ENCODE measurements at places on chromosomes 3 and 15.
A peak's percentile ranks its signal among the peaks of the same experiment; 100 is the strongest.

DNA sequence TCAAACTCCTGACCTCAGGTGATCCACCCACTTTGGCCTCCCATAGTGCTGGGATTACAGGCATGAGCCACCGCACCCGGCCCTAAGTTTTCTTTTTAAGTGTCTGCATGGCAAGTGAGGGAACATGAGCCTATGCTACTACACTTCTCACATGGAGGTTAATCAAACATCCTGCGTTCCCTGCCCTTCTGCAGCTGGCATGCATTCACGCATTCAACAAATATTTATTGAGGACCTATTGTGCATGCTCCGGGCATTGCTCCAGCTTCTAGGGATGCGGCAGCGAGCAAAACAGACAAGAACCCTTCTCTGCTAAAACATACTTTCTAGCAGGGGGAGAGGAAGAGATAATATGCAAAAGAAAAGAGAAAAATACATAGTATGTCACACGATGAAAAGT lies 42.6 kb upstream of the ACKR4 start:
- peak; percentile 62 for DNase-seq

DNA sequence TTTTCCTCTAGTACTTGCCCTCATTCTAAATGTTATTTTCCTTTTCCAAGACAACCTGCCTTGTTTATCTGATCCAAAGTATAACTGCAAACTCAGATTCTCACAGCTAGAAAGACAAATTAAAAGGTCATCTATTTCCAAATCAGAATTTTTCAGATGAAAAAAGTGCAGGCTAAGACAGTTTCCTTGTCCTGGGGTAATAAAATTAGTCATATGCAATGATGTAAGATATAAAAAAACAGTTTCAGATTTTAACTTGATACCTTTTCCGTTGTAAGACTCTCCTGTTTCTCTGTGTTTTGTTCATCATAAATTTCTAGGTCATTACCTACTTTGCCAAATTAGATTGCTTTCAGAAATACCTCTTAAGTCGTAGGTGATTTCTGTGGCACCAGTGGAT lies 238.4 kb upstream of the PEX5L start:
- DNase-seq, result no peak

DNA sequence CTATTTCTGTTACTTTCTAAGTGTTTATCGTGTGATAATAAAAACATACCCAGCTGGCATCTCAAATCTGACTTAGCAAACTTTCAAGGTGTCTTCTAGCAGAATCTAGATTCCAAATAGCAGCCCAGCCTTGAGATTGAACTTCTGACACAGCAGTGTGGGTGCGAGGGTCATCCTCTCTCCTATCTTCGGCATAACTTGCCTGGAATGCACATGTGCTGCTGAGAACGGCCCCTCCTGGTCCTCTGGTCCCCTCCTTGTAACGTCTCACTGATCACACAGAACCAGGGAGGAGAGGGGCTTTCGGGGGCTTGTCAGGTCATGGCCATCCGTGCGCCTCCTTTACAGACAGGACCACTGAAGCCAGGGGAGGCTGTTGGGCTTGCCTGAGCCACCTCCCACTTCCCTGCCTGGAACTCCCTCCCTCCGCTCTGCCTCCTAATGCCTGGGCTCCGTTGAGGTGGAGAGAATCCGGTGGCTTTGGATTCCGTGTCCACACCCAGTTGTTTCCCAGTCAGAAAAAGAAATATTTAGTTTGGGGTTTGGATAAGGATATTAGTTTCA lies 344.4 kb upstream of the C2CD4B start:
- no peak for DNase-seq

GRCh38 chr3:102449341-102449740 lies 14.5 kb downstream of the ZPLD1 start:
- DNase-seq, result no peak

DNA sequence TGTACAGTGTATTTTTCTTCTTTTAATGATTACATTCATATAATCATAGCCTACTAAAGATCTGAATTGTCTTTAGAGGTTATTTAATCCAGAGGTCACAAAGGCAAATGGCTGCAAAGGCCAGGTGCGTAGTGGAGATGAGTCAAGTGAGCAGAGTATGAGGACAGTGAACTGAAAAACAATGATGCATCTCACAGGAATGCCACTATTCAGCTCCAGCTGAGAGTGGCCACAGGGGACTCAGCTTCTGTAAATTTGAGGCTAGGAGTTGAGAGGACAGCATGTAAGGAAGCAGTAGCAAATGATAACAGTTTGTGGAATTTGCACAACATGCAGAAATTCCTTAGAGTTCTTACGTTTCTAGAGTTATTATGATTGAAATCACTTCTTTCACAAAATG lies 50.4 kb downstream of the COL6A5 start:
- DNase-seq, result no peak

GRCh38 chr3:24220859-24221657 lies 273.6 kb downstream of the THRB start:
- DNase-seq, result no peak

DNA sequence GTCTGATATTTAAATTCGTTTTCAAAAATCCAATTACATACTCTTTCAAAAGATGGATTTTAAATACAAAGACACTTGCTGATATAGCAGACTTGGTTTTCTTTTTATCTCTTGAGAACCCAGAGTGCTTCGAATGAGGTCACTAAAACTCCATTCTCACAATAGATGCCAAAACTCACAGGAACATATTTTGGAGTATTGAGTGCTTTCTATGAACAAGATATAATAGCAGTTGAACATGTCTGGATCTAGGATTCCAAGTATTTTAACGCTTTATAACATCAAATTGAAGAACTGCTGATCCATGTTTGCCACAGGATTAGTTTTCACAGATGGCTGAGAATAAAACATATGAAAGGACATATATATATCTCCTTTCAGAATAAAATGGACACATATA lies 113.2 kb downstream of the SAMMSON start:
- no peak for DNase-seq

DNA sequence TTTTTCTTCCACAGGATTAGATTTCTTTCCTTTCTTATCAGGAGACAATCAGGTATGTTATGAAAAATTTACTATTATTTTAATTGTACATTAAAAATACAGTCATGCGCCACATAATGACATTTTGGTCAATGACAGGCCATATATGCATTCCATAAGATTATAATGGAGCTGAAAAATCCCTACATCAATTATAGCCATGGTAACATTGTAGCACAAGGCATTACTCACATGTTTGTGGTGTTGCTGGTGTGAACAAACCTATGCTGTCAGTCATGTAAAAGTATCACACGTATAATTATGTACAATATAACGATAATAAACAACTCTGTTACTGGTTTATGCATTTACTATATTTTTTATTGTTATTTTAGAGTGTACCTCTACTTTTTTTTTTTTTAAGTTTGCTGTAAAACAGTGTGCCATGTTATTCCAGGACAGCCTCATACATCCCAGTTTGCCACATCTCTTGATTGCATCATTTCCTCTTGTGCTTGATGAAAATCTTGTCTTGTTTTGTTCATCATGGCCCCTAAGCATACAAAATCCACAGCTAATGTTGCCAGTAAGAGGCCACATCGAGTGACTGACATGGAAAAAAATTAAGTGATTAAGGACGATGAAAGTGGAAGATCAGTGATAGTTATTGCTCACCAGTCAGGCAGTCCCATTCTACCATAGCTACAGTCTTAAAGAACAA lies 21.4 kb downstream of the CALML4 start:
- DNase-seq, result no peak

- no peak for DNase-seq
Measured at GRCh38 chr3:129507181-129507831, 21.1 kb upstream of the RHO start.

- DNase-seq, result no peak
Measured at GRCh38 chr3:23809294-23809693, 3.5 kb downstream of the UBE2E1 start.

GRCh38 chr3:50320853-50321335 lies 1.7 kb downstream of the HYAL2 start:
- DNase-seq, result peak; percentile 85

DNA sequence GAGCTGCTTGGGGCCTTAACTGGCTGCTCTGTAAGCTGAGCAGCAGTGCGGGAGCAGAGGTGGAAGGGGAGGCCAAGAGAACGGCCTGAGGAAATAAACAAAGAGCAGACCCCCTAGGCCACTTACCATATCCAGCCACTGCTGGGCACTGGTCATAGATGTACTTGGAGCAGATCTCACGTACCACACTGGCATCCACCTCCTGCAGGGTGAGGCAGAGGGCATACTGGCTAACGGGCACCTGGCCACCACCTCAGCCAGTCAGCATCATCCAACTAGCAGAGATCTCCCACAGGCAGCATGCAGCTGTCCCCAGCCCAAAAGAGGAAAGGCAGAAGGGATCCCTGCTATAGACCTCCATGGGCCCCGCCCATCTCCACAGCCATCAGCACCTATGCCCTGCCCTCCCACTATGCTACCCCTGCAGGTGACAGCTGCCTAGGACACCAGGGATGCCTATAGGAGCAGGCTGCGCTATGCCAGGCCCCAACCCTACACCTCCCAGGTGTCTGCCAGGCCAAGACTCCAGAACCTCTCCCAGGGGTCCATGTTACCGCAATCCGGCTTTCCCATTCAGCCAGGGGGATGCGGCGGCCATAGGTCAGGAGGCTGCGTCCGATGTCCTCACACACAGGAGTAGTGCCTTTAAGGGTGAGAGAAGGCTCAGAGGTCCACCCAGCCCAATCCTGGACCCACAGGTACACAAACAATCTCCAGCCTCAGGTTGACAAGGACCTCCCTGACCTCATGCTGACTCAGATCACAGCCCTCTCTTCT lies 4.6 kb upstream of the COL7A1 start:
- no peak for DNase-seq

- DNase-seq, result peak; percentile 50
Measured at GRCh38 chr3:183116025-183116614, 16.8 kb upstream of the MCCC1 start.

- no peak for DNase-seq
Measured at GRCh38 chr3:69088063-69088462, 3.3 kb downstream of the ARL6IP5 start.

GRCh38 chr3:37712918-37713817 lies 148.5 kb upstream of the CTDSPL start:
- no peak for DNase-seq

- peak; percentile 83 for DNase-seq
Measured at GRCh38 chr3:172140499-172141391, 101.4 kb downstream of the FNDC3B start.

- DNase-seq, result no peak
Measured at GRCh38 chr3:176914764-176915163, 282.5 kb downstream of the TBL1XR1 start.

GRCh38 chr3:29871087-29871486 lies 590.2 kb downstream of the RBMS3 start:
- no peak for DNase-seq

DNA sequence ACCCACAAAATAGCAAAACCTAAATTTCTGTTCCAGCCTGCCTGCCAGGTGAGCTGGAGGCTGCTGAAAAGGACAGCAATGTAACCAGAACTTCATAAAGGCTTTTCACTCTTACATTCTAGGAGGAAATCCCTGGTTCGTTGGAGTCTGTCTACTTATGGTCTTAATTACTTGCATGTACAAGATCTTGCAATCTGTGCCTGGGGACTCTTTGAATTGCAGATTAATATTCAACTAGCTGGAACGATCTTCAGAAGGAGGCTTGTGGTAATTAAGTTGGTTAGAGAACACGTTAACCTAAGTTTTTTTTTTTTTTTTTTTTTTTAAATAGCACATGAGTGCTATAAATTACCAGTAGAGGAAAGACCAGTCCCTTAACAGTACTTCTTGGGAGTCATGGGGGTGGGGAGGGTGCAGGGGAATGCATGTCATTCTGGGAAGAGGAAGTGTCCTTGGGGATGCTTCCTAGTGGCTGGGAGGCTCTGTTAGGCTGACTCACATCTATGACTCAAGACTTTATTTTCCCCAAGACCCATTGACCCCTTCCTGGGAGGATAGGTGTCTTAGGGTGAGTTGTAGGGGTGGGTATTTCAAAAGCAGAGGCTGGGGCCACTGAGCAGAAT lies 139.8 kb downstream of the RAB11A start:
- DNase-seq, result no peak

GRCh38 chr3:42728056-42728455 lies 25.5 kb upstream of the HHATL start:
- no peak for DNase-seq

DNA sequence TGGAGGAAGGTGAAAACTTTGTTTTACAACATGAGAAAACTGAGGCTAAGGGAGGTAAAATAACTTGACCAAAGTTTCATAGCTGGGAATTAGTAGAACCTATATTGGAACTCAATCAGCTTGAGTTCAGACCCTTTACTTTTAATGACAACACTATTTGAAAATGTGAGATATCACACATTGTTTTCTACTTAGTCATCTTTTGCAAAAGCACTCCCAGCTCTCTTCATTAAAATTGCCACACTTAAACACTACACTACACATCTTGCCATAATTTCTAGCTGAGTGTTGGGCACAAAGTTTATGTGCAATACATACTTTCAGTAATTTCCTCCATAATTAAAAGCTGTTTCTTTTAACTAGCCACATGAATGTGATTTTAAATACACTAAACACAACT lies 230.4 kb upstream of the DCBLD2 start:
- no peak for DNase-seq

- no peak for DNase-seq
Measured at GRCh38 chr3:49790626-49791411, 4.5 kb upstream of the IP6K1 start.

- no peak for DNase-seq
Measured at GRCh38 chr15:97522347-97522746, 438.2 kb upstream of the ARRDC4 start.

DNA sequence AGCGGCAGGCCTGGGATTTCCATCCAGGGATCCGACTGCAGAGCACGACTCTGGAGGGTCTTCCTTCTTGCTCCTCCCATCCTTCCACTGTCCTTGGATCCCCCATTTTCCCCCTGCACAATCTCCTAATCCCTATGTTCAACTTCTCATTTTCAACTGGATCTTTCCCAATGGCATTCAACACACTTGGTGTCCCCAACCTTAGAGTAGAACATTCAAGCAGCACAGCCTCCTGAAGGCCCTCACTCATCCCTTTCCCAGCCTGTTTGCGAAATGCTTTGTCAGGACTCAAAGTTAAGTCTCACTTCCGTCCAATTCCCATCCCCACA lies 32.3 kb downstream of the RPN1 start:
- DNase-seq, result no peak

DNA sequence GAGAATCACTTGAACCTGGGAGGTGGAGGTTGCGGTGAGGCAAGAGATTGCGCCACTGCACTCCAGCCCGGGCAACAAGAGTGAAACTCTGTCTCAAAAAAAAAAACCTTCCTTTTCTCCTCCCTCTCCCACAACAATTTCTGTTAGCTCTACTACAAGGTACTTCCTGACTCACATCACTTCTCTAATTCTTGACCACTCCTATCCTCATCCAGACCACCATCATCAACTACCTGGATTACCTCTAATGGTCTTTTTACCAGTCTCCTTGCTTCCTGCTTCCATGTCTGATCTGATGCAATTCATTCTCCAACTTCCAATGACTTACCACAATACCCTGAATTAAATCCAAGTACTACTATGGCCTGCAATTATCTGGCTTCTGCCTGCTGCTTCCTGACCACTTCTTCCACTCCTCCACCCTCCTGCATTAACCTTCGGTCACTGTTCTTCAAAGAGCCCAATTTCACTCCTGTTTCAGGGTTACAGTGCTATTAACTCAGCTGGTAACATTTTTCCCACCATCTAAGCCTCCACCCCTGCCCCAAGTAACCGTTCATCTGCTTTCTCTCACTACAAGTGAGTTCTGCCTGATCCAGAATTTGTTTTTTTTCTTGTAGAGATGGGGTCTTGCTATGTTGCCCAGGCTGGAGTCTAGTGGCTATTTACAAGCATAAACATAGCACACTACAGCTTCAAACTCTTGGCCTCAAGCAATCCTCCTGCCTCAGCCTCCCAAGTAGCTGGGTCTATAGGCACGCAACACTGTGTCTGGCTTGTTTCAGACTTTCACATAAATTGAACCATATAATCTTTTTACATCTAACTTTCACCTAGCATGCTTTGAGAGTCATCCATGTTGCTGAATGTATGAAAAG lies 27.8 kb downstream of the DCAF1 start:
- no peak for DNase-seq

All from right lobe of liver (tissue), 6 donors.